ENCODE measurements at places on chromosomes 6 and 20.

- no peak for DNase-seq
Observed at GRCh38 chr6:92589996-92590395, 829.4 kb downstream of the EPHA7 start.

- DNase-seq, result no peak
Observed at GRCh38 chr6:118775381-118775780, 118.6 kb upstream of the ASF1A start.

GRCh38 chr20:49167811-49168507, 20.2 kb downstream of the STAU1 start:
- DNase-seq, result no peak

DNA sequence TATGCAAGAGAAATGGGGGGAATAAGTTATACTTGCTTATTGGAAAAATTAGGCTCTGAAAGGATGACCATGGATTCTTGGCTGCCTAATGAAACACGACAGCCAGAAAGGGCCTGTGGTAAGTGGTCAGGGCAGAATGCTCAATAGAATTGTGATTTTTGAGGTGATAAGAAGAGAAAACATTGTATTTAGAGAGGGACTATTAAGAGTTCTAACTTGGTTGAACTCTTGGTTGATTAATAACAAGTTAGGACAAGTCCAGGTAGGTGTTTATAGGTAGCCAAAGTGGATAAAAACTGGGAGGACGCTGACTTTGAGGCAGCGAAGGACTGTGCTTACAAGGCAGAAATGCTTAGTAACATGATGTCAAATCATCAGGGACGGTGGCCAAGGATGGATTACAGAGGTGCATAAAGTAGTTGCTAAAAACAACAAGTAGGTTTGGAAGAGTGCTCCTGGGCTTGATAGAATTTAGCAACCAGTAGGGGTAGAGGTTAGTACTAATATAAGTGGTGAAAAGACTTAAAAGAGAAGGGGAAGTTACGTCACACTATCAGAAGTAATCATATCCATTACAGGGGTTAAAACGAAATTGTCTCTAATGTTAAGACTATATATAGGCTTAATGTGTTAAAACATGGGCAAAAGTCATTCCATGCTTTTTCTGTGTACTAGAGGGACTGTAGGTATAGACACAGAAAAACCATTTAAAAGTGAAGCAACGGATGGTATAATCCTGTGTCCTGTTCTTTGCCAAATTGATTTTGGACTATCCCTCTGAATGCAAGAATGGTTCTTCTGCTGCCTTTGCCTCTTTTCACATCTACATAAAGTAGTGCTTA, 98.6 kb downstream of the EYA4 start:
- DNase-seq, result no peak

DNA sequence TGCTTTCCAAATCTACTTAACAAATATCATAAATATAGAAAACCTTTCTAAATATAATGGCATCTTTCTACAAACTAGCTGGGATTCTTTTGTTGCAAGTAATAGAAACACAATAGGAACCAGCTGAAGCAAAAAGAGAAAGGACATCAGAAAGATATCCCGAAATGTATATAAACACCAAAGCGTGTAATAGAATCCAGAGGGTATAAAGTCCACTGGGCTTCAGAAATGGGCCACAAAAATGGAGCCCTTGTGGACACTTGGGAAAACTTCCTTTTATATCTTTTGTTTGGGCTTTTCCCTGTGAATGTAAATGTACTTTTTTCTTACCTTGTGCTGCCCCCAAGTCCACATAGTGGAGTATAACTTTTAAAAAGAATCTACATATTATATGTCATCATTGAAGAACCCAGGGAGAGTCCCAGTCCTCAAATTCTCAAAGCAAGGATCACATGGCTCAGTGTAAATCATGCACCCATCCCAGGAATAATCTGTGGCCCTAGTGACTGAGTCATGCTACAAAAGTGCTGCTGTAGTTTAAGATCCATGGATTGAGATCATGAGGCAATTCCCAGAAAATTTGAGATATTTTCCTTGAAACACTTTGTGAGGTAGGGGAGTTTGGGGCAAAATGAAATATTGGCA, 457.0 kb downstream of the EPM2A start:
- DNase-seq, result no peak

- DNase-seq, result no peak
Observed at GRCh38 chr20:46246559-46246958, 61.7 kb downstream of the CDH22 start.

GRCh38 chr20:44762466-44763140, 16.9 kb downstream of the KCNK15 start:
- no peak for DNase-seq

GRCh38 chr6:3661390-3661789, 90.1 kb downstream of the PXDC1 start:
- DNase-seq, result no peak

- no peak for DNase-seq
Observed at GRCh38 chr6:7975764-7976146, 65.2 kb upstream of the TXNDC5 start.
